ENCODE measurements at places on chromosomes 2 and 18.
A peak's percentile ranks its signal among the peaks of the same experiment; 100 is the strongest.

DNA sequence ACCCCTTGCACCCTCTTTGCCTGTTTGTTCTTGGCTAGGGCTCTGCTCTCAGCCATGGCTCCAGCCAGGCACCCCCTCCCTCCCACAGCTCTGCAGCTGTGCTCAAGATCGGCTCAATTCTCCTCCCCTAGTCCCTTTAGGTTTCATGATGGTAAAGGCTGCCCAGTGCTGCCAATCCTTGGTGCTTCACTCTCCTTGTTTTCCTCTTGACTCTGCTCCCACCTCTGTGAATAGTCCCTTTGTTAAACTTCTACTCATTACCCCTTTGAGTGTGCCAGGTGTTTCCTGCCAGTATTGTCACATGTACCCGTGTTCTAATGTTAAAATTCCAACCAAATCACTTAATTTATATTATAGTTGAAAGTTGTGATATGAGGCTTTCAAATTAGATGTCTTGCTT, 101.0 kb upstream of the CERS6 start:
- DNase-seq: peak; percentile 2

DNA sequence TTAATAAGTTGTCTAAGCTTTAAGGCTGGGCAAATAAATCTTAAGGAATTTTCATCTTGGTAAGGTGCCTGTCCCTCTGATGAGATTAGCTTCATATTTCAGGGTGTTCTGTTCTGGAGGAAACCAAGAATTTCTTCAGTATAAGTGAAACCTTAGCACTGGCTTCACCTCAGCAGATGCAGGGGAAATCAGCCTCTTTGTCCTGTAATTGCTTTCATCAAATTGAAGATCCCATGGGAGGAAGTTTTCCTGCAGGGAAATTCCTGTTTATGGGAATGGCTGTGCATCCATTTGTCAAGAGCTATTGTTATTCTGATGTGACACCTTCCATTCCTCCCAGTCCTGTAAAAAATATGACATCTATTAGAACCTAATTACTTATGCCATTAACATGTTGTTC, 174.5 kb downstream of the PTPRM start:
- no peak for DNase-seq

GRCh38 chr2:23092831-23093230, 292.1 kb upstream of the KLHL29 start:
- no peak for DNase-seq

- DNase-seq: no peak
Measured at GRCh38 chr2:46924038-46924437, 8.4 kb upstream of the MCFD2 start.

DNA sequence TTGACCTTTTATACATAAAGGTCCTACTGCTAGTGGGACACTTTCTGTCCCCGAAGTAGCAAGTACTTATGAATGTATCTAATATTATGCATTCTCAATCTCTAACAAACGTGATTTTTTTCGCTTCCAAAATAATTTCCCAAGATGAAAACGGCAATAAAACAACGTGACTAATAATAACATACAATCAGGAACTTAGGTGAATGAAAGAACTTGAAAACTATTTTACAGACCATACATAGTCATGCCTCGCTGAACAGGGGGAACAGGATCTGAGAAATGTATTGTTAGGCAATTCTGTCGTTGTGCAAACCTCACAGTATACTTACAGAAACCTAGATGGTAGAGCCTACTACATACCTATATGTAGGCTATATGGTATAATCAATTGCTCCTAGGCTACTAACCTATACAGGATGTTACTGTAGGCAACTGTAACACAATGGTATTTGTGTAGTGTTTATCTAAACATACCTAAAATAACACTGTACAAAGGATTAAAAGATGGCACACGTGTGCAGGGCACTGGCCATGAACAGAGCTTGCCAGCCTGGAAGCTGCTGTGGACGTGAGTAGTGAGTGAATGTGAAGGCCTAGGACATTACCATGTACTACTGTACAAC, 2.5 kb downstream of the RTN4 start:
- DNase-seq: no peak

DNA sequence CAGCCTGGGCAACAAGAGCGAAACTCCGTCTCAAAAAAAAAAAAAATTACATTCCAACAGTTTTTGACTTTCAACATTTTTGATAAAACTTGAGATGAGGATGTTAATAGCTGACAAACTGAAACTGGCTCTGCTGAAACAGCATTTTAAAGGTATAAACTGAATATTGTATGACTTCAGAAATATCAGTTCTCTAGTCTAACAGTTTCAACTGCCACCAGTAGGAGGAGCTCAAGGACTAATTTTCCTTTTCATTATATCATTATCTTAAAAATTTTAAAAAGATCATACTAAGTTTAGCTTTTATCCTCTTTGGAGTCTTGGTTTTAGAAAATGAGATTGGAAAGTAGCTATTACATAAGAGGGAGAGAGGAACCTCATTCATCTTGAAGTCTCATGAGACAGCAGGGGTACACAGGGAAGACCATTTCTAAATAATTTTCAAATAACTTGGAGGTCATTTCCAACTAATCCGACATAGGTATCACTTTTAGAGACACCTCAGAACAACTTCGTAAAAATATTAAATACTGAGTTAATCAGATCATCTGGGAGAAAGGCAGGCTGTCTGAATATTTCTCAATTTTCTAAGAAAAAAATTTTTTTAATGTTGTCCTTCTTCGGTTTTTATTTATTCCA, 37.6 kb upstream of the MCM6 start:
- DNase-seq: no peak

GRCh38 chr18:77711096-77711495, 461.4 kb downstream of the GALR1 start:
- DNase-seq: no peak

GRCh38 chr2:70078384-70078783, 8.9 kb upstream of the PCBP1 start:
- no peak for DNase-seq

DNA sequence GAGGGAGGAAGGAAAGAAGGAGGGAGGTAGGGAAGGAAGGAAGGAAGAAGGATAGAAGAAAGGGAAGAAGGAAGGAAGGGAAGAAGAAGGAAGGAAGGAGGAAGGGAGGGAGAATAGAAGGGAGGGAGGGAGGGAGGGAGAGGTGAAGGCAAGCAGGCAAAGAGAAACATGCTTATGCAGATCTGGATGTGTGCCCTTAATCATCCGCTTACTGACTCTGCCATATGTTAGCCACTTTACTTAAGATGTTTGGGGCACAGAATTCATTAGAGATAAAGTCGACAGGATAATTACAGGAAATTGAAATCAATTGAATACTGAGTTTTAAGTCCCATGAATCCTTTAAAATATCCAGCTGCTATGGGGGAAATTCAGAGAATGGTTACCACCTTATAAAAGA, 334.2 kb downstream of the GRB14 start:
- no peak for DNase-seq

DNA sequence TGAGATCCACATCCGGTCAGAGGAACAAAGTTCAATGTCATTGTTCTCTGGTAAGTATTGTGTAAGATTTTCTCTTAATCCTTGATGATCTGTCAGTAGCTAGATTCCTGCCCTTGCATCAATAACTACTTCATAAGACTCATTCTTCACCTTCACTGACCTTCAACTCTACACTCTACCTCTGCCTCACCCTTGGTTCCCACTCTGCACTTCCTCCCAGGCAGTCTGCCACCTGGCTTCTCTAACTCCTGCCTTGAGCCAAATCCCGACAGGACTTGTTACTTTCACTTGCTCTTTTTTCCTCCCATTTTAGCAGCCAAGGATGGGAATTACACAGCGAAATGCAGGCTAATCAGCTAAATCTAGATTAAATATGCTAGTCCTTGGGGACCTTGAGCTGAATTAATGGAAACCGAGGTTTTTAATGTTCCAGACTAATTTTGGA, 190.7 kb downstream of the DLGAP1 start:
- no peak for DNase-seq

- no peak for DNase-seq
Measured at GRCh38 chr2:143732076-143732475, 602.9 kb downstream of the ARHGAP15 start.

DNA sequence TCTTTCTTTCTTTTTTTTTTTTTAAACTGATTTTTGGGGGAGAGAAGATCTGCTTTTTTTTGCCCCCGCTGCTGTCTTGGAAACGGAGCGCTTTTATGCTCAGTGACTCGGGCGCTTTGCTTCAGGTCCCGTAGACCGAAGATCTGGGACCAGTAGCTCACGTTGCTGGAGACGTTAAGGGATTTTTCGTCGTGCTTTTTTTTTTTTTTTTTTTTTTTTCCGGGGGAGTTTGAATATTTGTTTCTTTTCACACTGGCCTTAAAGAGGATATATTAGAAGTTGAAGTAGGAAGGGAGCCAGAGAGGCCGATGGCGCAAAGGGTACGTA, 587 bp downstream of the MEIS1 start:
- no peak for DNase-seq

- DNase-seq: no peak
Measured at GRCh38 chr2:128414351-128414750, 95.7 kb upstream of the HS6ST1 start.

GRCh38 chr18:59799383-59800015, 100.3 kb upstream of the PMAIP1 start:
- no peak for DNase-seq

DNA sequence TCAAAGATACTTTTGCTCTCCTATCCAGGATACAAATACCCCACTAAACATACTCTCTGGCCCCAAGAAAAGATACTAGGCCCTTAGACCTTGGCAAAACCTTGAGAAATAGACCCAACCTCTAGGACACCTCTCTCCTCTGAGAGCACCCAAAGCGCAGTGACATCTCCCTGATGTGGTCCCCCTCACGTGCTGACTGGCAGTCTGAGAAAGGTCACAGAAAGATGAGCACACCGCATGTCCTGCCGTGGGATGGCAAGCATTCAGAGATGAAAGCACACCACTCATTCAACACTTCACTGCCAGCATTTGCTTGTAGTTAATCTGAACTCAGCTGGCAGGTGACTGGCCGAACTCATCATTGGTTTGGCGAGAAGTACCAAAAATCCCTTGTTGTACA, 6.1 kb upstream of the TBC1D8 start:
- no peak for DNase-seq

DNA sequence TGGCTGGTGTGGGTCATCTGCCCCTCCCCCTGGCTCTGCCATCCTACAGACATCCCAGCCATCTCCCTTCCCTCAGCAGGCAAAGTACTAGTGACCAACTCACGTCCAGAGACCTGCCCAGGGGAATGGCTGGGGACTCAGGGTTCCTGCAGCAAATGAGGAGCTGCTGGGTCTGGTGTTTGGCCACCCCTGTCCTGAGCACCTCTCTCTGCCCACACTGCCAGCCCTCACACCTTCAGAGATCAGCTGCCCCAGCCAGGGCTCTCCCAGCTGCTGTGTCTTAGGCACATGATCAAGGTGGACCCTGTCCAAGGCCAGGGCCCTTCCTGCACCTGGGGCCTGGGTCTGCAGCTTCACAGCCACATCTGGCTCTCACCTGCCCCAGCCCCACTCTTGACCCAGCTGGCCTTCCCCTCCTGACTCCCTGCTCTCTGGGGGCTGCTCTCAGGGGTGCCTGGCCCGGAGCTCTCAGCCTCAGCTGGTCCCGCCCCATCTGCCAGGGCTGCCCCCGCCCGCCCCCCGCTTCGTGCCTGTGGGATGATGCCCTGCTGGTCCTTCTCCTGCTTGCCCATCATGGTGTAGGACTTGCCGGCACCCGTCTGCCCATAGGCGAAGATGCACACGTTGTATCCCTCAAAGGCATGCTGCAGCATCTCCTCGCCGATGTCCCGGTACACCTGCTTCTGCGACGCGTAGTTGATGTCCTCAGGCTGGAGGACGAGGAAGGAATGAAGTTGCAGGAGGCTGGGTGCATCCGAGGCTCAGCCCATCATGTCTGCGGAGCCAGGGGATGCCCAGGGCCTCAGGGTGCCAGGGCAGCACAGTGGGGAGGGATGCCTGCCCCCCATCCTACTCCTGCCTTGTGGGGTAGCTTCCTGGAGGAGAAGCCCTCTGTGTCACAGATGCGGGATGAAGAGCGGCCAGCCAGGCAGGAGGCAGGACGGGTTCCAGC, 32.2 kb downstream of the KIF1A start:
- no peak for DNase-seq

DNA sequence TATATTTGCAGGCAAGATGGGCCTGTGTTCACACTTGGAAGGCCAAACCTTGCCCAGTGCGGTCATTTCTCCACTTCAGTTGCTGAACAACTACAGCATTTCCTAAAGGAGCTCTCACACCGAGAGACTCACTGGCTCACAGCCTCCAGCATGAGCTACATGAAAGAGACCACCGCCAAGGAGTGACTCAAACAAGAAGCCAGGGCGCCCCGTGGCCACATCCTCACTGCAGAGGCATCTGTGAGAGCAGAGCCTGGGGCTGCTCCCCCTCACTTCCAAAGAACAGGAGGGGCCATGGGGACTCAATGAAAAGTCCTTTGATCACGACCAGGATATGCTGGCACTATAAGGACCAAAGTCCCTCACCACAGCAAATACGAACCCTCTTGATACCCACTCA, 50.0 kb downstream of the TMEM163 start:
- DNase-seq: no peak

DNA sequence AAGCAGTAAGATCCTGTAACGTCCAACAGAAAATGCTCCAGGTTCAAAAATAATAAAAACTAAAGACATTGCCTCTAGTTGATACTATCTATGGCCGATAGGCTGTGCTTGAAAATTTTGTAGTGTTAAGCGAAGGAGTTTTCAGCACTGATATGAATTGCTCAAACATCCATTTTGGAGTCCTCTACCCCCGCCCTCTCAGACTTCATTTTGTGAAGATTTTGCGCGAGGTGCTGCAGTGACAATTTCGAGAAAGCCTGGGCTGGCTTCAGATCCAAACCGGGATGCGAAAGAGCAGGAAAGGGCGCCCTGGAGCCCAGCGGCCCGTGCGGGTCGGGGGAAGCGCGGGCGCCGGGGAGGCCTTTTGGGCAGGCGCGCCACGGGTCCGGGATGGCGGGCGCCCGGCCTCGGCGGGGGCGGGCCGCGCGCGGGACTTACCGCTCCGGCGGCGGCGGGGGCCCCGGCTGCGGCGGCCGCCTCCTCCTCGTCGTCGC, 1.8 kb downstream of the SP3 start:
- DNase-seq: no peak

GRCh38 chr2:99675130-99675661, 185.4 kb upstream of the REV1 start:
- DNase-seq: no peak

DNA sequence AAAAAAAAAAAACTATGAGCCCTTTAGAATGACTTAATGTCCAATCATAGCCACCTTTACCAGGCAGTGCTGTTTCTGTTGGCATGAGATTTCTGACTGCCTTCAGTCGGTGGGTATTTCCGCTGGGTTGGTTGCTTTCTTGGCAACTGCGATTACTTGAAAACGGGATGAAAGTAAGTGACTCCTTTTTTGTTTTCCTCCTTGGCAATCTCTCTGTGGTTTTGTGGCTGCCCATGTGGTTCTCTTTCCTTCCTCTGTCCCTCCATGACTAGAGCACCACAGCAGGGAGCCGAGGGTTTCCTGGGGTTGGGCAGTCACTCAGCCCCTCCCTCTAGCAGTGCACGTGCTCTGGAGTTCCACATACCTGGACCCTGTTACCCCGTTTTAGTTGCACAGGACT, 112.1 kb downstream of the KLHL29 start:
- no peak for DNase-seq

GRCh38 chr2:42795841-42796301, 3.5 kb upstream of the HAAO start:
- no peak for DNase-seq
